ENCODE measurements at places on chromosomes 3 and 15. TPM values are rescaled to one million over a fixed set of nuclear protein-coding genes. Genes with fewer than 3 reads are reported as not detected.

EAF2 gene
- total RNA-seq = 17.9 TPM

GRCh38 chr3:34419801-34420200, 621.4 kb downstream of the PDCD6IP start:
- H3K27ac ChIP-seq = no peak overlapping the region
- no peaks in the 10 kb centered on the region for H3K4me1 ChIP-seq
- DNase-seq = no peak
- peaks cover 10% of the 10 kb centered on the region for H3K27me3 ChIP-seq
- H3K4me3 ChIP-seq = no peak overlapping the region

- H3K4me1 ChIP-seq = no peaks in the 10 kb centered on the region
- H3K36me3 ChIP-seq = no peaks in the 10 kb centered on the region
- H3K4me3 ChIP-seq = no peak overlapping the region
- no peak for DNase-seq
- H3K27me3 ChIP-seq = peaks cover 7% of the 10 kb centered on the region
Observed at GRCh38 chr15:75192307-75192706, 9.4 kb upstream of the C15orf39 start.

DNA sequence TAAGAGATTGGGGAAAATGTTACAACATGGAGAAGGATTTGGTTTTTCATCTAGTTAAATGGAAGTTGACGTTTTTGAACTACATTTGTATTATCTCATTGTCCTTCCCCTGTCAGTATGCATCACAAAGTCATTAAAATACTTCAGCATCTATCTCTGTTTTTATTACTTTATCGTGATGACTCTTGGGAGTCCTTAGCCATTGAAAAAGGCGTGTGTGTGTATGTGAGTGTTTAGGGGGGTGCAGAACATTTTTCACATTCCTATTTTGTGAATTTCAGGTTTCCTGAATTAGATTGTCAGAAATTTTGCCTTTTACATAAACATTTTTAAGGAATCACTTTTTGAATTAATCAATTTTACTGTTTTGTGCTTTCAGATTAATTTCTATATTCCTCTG, 360.6 kb upstream of the SGO1 start:
- no peak overlapping the region for H3K27ac ChIP-seq
- no peaks in the 10 kb centered on the region for H3K27me3 ChIP-seq
- no peak overlapping the region for H3K4me3 ChIP-seq
- no peaks in the 10 kb centered on the region for H3K4me1 ChIP-seq

DNA sequence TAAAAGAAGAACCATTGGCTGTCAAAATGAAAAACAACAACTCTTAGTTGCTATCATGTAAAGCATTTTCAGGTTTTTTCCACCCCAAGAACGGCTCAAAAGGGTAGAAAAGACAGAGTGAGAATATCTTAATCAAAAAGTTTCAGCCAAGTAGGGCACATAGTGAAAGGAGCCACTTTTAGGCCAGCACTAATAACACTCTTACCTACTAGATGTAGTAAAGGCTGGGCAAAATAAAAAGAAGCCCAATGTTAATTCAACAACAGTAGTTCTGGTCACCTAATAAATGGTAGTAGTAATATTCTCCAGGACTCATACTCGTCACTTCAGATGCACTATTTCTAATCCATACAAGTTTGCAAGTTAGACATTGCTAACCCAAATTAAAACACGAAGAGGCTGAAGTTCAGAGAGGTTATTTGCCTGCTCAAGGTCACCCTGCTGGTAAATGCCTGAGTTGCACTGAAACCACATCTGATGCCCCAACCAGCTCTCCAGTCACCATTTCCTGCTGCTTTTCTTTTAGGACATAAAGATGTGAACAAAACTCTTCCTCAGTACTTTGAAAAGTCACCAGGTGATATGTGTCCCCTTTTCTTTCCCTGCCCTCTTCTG, 7.5 kb downstream of the GOLIM4 start:
- no peaks in the 10 kb centered on the region for H3K36me3 ChIP-seq
- H3K4me1 ChIP-seq = peaks cover 12% of the 10 kb centered on the region
- no peak overlapping the region for H3K4me3 ChIP-seq
- no peak overlapping the region for H3K27ac ChIP-seq

- H3K27me3 ChIP-seq = peaks cover 25% of the 10 kb centered on the region
- DNase-seq = no peak
- no peak overlapping the region for H3K27ac ChIP-seq
- peaks cover 12% of the 10 kb centered on the region for H3K4me1 ChIP-seq
Observed at GRCh38 chr15:99931703-99932603, 198.7 kb upstream of the LYSMD4 start.
